ENCODE measurements at places on chromosomes 1 and 21. TPM values are rescaled to one million over a fixed set of nuclear protein-coding genes. Genes with fewer than 3 reads are reported as not detected.

- no peak for DNase-seq
These were observed 44.5 kb downstream of the PIK3R3 start for GRCh38 chr1:46087891-46088290.

GRCh38 chr1:223142269-223142668 is 779 bp downstream of the TLR5 start:
- no peak for DNase-seq

GRCh38 chr1:6022193-6022592 is 23.5 kb upstream of the KCNAB2 start:
- no peak for DNase-seq

ATP1A2 gene
- total RNA-seq: 93.6 TPM

PHF13 gene
- total RNA-seq: 33.5 TPM

Data from neural crest cell (in vitro differentiated cells).